Urothelium cell line (cell line): ENCODE measurements at places on chromosomes 11 and 22.

- DNase-seq = no peak
These were observed 78.8 kb downstream of the LARGE1 start for GRCh38 chr22:33841281-33842005.

- DNase-seq = no peak
These were observed 53.3 kb downstream of the PPFIA1 start for GRCh38 chr11:70323806-70324205.

DNA sequence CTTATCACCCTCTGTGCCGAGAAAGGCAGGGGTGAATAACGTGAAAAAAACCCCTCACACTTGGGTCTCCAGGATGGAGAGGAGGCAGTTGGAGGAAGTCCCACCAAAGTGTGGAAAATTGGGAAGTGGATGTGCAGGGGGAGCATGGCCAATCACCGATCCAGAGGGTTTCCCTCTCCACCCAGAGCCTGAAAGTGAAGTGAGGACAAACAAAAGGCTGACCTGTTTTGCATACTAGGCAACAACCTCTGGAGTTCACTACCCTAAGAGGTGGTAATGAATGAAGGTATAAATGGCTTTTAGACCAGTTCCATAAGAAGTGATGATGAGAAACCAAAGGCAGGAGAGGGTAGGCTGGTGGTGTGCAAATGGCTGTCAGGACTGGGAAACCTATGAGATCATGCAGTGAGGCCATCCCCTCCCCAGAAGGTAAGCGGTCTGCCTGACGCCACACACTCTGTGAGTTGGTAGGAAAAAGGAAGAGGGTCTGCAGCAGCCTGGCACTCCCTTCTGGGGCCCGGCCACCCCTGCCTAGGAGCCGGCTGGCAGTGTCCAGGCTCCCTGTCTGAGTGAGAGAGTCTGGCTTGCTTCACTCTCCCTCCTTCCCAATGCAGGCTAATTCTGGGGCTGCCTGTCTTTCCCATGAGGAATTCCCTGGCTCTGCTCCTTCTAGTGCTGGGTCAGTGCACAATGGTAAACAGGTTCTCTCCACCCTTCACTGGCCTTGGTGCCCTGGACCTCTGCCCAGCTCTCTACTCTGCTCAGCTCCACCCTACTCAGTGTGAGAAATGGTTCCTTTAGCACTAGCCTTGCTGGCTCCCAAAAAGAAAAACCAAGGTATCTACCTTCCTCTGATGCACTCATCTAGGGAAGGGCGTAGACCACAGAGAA lies 15.6 kb downstream of the TBC1D10A start:
- no peak for DNase-seq

GRCh38 chr22:23084453-23085350 lies 14.4 kb downstream of the GNAZ start:
- no peak for DNase-seq

DNA sequence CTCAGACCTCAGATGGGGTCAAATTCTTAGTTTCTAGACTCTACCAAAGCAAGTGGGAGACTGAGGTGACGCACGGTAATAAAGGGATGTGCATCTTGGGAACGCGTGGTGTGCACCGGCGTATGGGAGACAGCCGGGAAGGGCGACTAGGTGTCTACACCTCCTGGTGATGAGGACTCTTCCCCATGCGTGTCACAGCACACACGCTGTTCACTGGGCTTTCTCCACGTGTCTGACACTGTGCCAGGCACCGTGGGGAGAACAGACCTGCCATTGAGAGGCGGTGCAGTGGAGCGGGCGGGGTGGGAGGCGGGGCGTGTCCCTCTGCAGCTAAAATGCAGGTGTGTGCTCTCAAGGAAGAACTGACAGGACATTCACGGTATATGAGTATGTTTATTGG lies 5.3 kb downstream of the FXYD6 start:
- no peak for DNase-seq

DNA sequence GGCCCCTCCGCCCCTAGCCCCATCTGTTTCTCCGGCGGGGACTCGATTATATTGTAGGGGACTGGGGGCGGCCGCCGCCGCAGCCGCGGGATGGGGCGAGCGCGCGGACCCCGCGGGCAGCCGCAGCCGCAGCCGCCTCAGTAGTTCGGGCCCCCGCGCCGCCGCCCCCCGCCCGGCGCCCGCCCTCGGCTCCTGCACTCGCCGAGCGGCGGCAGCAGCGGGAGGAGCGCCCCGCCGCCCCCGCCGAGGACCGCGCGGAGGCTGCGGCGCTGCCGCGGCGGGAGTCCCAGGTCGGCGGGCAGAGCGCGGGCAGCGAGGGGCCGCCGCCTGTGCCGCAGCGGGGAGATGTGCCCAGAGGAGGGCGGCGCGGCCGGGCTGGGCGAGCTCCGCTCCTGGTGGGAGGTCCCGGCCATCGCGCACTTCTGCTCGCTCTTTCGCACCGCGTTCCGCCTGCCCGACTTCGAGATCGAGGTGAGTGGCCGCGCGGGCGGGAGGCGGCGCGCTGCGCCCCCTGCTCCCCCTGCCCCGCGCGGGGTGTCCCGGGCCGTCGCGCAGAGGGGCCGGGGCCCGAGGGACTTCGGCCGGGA lies at the start of gene CECR2:
TSS of gene CECR2 (plus strand) at position 22 of the 587 bp plus-strand sequence. CDS start at position 346, 324 bp downstream.
- DNase-seq = peak; percentile 50

GRCh38 chr11:91998481-91998880 lies 226.1 kb upstream of the FAT3 start:
- DNase-seq = no peak

DNA sequence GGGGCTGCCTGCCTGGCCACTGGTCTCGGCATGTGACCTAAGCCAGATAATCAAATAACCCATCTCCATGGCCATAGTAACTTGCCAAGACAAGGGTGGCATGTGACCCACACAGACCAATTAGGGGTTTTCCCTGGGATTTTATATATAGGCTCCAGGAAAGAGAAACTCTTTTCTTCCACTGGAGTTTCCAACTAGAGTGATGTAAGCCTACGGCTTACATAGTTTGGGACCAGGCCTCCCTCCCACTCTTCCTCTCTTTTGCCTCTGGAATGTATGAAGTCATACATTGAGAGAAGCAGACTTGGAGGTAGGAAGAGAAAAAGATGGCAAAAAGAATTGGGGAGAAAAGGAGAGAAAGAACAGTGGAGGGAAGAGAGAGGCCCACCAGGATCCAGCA lies 84.6 kb upstream of the LDLRAD3 start:
- peak; percentile 14 for DNase-seq

DNA sequence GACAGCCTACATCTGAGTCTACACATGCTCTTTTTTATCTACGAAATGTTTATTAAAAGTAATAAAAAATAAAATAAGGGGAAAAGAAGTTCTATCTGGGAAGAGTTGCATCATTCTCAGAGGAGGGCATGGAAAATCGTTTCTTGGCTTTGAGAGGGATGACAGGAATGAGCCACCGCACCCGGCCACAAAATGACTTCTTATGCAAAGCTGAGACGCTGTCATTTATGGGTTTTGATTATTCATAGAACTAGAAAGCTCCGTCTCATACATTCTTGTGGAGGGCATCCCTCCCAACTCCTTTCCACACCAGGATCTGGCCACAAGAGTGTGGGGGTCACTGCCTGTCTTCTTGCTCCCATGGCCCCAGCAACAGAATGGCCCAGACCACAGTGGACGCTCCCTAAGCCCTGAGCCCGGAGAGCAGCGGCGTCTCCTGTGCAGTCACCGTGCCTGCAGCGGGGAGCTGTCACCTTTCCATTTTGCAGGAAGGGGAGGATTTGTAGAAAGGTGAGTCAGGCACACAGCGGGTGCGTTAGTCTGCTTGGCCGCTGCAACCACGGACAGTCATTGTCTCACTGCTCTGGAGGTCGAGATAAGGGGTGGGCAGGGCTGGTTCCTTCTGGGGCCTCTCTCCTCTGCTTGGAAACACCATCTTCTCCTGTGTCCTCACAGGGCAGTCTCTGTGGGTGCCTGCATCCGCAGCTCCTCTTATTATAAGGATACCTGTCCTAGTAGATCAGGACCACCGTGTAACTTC lies 1388.7 kb downstream of the BRD1 start:
- no peak for DNase-seq

DNA sequence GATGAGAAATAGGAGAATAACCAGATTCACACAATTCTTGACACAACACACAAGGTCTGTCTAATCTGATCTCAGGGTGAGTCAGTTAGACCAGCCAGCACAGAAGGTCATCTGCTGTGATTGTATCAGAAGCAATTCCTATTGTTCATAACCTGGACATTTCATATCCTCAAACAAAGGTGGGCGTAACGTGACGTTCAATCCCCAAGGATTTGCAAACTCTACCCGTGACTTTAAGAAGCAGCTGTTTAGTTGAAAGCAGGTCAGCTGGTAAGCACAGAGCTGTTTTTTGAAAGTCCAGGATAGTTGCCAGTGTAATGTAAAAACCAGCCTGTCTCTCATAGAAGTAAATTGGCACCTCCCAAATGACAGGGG lies 385.1 kb downstream of the DCDC1 start:
- peak; percentile 33 for DNase-seq

DNA sequence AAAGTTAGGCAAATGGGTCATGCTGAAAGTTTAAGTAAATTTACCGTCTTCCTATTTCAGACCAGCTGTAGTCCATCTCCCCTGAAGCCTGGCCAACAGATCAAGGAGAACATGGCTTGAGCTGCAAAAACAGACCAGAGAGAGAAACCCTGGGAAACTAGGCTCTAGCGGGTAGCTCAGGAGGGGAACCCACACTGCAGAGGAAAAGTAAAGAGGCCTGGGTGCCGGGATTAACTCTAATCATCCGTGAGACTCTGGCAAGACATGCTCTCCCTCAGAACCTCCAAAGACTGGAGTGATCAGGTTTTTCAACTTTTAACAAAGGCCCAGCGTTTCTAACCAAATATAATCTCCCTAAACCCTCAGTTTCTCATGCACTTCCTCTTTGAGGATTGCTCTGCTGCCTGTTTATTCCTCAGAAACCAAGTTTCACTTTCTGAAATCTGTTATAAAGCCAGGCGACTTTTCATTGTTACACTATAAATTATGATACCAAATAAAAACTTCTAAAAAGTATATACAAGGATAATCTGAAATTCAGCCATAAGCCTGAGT lies 67.5 kb downstream of the GAB2 start:
- no peak for DNase-seq

DNA sequence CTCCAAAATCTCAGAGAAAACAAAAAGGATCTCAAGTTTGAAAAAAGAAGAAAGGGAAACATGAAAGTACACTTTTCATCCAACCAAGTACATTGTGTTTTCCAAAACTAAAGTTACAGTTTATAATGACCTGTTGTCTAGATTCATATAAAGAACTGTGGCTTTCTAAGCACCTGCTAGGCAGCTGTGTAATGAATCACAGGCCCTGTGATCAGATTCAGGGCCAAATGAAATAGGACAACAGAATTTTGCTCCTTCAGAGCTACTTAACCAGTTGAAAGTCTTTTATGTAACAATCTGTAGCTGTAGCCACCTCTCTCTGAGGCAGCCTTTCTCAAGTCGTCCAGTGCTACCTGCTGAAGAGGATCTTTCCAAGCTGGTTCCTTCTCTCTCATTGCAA lies 960.0 kb upstream of the RAG2 start:
- DNase-seq = no peak

DNA sequence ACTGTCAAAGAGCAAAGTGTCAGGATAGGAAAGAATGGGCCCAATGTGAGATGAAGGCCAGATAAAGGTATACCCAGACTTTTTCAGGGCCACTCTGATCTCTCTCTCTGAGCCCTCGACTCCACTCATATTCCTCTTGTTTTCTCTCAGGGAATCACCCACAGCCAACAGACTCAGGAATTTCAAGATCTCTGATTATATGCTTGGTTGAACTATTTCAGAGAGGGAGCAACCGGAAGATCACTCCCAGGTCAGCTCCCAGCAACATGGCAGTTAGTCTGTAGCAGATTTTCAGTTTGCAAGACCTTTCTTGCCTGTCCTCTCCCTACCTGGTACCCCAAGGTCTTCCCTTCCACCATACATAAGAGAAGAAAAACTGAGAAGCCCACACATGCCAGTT lies 102.5 kb downstream of the C11orf58 start:
- DNase-seq = no peak

DNA sequence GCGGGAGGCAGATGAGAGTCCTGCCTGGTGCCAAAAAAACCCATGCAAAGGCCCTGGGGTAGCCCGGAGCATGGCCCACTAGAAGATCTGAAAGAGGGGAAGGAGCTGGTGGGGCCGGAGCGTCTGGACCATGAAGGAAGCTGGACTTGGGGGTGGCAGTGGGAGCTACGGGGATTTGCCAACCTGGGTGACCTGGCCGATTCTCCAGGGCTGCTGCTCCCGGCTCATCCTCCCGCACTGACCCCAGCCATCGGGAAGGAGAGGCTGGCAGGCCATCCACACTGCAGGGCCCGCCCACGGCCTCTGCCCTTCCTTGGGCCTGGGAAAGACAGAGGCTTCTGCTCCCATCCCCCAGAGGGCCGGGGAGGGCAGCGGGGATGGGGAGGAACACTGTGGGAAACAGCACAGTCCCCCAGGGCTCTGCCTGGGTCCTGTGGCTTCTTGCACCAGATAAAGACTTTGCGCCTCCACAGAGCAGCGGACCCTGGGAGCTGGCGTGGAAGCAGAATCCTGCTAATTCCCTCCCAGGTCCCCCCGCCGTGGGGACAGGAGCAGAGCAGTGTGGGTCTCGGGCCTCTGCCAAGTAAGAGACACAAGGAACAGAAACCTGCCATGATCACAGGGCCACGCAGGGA lies 87.1 kb upstream of the LINC01488 start:
- DNase-seq = no peak

- no peak for DNase-seq
These were observed 421.8 kb downstream of the ETS1 start for GRCh38 chr11:128165572-128165971.

DNA sequence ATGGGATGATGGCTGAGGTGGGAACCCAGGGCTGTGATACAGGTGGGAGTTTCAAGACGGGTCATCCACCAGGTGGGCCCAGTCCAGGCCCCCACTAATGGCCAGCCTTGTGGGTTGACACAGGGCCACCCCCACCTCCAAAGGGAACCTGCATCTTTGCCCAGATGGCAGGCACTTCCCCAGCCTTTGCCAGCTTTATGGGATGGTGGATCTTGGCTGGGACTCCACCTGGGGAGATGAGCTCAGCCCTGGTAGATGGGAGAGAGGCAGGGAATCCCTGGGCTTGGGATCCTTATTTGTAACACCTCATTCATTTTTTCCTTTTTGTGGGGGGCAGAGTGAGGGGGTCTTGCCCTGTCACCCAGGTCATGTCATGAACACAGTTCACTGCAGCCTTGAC lies 33.4 kb downstream of the CD82 start:
- no peak for DNase-seq

DNA sequence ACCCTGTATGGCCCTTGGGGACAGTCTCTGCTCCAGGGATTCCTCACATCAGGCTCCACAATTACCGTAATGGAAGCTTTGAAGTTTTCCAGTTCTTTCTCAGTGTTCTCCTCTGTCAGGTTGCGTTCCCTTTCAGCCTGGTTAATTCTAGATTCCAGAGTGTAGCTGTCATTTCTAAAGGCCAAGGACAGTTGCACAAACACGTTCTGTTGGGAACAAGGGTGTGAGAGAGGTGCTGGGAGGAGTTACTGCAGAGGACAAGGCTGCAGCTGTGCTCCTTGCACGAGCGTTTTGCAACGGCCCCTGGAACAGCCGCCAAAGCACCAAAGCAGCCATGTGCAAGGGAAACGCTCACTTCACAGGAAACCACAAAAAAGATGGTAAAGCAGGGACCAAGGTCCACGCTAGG lies 35.9 kb upstream of the LYVE1 start:
- no peak for DNase-seq
